ENCODE measurements at places on chromosomes 11 and 22.

- DNase-seq: no peak
These were observed at the start of gene DDX25 for GRCh38 chr11:125903711-125904659. TSS of gene DDX25 (plus strand) at chr11:125904508. CDS start at chr11:125904518, 10 bp downstream.

DNA sequence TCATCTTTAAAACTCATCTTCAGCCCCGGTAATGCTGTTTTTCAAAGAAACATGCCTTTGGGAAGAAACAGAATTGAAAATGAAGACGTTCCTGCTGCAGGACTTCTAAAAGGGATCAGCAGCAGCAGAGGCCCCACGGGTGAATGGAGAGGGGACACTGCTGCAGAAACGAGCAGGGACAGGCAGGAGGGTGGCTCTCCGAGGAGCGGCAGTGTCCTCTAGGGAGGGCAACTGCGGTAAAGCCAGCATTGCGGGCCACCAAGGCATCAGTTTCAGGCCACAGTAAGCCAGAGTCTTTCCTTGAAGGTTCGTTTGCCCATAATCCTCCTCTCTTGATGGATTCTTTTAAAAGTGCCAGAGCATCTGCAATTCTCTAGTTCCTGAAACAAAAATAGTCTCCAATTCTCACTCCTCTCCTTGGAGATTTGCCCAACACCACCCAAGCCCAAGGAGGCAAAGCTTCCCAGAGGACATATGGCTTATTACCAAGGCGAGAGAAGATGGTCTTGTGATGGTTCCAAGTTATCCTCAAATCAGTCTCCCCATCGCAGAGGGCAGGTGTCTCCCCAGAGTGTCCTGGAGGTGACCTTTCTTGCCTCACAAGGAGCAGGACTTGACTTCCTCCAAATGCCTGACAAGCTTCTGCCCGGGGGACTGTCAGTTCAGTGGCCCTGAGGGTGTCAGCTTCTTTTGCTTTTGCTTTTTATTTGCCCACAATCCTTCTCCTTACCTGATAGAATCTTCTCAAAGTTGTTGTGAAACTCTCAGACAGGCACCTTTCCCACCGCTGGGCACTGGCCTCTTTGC, 341.1 kb upstream of the B3GAT1 start:
- DNase-seq: no peak

DNA sequence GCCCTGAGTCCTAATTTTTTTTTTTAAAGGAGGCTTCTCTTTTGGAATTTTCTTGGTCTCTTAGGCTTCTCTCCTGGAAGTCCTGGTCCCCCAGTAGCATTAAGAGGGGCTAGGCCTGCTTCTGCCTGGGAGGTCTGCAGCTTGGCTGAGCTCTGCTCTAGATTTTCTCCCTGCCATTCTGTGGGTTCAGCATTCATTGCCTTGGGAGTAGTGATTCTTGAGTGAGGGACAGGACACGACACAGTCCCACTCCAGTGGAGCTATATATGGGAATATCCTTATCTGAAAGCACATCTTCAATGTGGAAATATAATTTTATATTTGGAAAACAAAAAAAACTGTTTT, 3.7 kb downstream of the IGSF22 start:
- no peak for DNase-seq

- no peak for DNase-seq
These were observed 34.4 kb upstream of the CD82 start for GRCh38 chr11:44531116-44531504.

DNA sequence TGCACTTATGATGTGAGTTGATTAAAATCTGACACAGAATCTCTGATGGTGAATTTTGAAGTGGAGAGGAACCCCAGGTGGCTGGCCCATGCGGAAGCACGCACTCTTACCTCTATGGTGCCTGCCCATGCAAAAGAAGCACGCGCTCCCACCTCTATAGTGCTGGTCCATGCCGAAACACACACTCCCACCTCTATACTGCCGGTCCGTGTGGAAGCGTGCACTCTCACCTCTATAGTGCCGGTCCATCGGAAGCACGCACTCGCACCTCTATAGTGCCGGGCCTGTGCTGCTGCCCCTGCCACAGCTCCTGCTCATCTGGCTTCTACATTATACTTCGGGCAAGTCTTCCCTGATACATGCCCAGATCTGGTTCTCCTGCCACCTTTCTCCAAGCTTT, 36.8 kb upstream of the SLC25A1 start:
- no peak for DNase-seq

GRCh38 chr11:120612513-120613263, 101.1 kb downstream of the GRIK4 start:
- no peak for DNase-seq

DNA sequence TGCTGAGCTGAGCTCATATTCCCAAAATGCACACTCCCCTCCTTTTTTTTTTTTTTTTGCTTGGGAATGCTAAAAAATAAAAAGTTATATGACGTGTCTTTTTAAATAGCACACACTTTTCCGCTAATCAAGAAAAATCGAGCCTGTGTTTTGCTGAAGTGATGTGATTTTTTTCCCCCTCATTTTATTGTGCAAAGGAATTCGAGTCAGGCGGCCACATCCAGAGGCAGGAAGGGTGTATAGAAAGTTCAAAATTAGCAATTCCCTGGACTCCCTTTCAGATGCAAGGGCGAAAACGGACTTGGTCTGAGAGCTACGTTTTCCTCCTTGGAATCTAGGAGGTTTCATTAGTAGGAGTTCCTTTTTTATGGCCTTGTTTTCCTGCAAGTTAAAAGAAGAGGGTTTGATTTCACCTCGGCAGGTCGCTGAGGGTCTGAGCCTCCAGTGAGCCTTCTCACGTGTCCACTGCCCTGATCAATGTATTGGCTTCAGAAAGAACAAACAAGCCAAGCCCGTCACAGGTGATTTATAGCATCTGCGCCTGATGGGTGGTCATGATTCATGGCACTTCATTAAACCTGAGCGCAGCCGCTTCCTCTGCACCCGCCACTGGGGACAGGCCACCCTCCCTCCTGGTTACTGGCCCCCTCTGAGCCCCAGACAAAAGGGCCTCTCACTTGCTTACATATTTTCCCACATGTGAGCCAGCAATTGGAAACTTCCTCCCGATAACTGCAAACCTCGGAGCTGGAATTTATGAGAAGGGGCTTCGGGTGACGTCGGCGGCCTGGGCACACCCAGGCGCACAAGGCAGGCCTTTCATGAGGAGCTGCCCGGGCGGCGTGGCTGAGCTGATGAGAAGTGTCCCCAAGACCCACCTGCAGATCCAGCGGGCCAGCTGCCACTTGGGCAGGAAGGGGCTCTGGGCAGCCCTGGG, 64.4 kb upstream of the LINC01488 start:
- no peak for DNase-seq

DNA sequence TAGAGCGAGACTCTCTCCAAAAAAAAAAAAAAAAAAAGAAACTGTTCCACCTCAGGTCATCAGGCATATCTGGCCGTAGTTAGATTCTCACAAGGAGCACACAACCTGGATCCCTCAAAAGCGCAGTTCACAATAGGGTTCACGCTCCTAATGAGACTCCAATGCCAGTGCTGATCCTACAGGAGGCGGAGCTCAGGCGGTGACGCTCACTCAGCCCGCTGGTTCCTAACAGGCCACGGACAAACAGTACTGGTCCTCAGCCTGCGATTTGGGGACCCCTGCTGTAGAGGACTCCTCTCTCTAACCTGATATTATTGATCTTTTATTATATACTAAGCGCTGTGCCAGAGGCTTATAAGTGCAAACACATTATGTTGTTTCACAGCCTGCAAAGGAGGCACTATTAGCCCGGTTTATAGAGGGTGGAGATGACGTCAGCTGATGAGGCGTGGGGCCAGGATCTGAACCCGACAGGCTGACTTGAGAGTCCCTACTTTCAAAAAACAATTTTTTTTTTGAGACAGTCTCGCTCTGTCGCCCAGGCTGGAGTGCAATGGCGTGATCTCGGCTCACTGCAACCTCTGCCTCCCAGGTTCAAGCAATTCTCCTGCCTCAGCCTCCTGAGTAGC, 4.9 kb upstream of the MAFF start:
- no peak for DNase-seq

DNA sequence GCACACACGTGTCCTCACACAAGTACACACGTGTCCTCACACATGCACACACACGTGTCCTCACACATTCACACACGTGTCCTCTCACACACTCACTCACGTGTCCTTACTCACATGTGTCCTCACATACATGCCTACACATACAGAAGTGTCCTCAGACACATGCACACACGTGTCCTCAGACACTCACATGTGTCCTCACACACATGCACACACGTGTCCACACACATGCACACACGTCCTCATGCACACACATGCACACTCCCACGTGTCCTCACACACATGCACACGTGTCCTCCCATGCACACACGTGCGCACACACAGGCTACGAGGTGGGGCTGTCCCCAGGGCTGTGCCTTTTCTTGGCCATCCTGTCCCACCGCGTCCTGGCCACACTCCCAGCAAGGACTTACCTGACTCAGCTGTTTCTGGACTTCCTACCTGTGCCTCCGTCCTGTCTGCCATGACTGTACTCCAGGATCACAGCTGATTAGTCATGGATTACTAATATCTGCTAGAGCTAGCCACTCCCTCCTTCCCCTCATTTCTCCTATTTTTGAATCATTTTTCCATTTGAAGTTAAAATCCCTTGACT, 990.2 kb downstream of the BRD1 start:
- DNase-seq: no peak

DNA sequence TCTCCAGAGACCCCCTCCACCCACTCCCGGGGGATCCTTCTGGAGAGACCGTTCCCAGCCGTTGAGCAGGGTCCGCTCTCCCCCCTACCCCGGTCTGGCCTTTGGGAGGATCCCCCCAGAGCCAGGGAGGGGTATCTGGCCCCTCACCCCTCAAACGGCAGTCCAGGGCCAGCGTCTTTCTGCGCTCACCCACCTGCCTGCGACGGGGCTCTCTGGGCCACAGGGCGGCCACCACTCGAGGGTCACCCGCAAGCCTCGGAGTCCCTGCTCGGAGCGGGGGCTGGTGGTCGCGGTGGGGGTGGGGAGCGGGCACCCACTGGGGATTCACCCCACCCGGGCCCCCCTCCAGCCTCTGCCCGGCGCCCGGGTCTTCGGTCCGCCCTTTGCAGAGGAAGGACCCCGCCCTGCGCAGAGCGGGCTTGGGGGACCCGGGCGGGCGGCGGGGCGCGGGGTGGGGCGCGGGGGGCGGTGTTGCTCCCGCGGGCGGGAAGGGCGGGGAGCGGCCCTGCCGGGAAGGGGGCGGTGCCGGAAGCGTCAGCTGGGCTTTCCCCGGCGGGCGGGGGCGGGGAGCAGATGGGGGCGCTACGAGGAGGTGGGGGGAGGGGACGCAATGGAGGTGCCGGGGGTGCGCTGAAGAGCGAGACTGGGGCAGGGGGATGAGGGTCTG, 16.6 kb downstream of the CRELD2 start:
- peak; percentile 85 for DNase-seq

DNA sequence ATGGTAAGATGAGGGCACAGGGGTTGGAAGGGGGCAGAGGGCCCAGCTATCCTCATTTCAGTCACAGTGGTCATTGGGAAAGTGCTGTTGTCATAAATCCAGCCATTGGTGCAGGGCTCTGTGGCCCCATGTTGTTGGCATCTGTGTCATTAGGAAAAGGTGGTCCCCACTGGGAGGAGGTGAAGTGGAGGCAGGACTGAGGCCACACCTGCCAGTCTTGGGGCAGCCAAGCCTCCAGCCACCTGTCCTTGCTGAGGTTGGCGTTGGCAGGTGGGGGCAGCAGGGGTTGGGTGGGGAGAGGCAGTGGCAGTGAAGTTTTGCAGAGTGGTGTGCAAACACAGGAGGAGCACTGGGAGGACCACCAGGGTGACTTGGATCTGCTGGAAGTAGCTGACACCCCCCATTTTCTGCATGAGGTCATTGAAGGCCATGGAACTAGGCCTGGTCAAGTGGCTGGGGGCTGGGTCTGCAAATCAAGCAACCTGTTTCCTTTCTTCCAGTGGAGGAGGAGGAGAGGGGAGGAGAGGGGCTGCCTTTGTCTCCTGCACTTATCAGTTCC, 25.3 kb downstream of the SLC22A6 start:
- no peak for DNase-seq

- DNase-seq: no peak
These were observed 94.9 kb downstream of the MICAL2 start for GRCh38 chr11:12205330-12205729.

DNA sequence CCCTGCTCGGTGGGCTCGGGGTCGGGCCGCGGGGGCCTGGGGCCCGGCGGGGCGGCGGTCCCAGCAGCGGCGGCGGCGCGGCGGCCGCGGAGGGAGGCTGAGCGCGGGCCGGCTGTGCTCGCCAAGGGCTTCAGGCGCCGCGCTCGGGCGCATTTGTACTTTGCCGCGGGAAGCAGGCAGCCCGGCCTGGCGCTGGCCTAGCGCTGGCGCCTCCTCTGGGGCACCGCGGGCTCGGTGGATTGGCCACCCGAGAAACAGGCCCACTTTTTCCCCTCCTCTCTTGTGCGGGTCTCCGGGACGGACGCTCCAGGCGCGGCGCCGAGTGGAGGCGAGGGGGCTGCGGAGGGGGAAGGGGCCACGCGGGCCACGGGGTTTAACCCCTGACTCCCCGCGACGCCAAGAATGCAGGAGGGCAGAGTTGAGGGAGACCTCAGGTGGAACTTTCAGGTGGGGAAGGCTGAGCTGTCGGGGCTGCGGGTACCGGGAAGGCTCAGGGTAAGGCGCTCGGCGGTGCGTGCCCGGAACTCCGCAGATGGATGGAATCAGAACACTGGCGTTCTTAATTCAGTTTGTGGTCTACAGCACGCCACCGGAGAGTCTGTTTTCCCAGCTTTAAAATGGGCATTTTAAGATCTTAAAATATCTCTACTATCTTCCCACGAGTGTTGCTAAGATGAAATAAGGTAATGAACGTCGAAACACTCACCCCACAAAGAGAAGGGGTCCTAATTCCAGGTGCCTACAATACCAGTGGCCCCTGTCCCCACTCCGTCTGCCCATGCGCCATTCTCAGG, at the start of gene CHRDL2:
Gene CHRDL2, minus strand, starts transcription at position 126 of the 794 bp plus-strand sequence. CDS start 538 bp downstream, outside the sequence.
- no peak for DNase-seq

- DNase-seq: no peak
These were observed 32.0 kb downstream of the POU2AF3 start for GRCh38 chr11:111330234-111330893.

DNA sequence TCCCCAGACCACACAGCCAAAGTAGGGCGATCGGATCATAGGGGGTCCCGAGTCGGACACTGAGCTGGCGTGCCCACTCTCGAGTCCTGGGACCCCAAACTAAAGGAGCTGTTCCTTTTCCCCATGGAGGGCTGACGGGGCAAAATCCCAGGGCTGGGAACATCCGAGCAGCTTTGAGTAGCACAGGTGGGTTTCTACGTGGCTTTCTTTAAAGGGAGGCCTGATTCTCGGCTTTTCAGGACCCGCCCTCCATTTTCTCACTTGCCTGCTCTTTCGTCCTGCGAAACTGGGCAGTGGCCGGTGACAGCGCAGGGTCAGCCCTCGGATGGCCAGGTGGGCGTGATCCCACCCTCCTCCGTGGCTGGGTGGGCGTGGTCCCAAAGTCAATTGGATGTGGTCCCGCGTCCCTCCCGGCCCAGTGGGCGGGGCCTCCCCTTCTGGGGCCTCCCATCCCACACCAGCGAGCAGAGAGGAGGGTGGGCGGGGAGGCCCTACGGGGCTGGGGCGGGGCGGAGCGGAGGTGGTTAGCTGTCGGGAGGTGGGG, 17.5 kb upstream of the TXNRD2 start:
- no peak for DNase-seq

Data from stimulated activated CD8-positive, alpha-beta memory T cell treated with anti-CD3 and anti-CD28 coated beads, Interleukin-7, amount 100 ng/mL, for 4 hours (primary cell).